ENCODE measurements at places on chromosomes 5 and 9. TPM values are rescaled to one million over a fixed set of nuclear protein-coding genes. Genes with fewer than 3 reads are reported as not detected.

The OR1J1 gene
- total RNA-seq = not detected

GRCh38 chr5:172624996-172625964 lies 15.8 kb upstream of the NEURL1B start:
- H3K27me3 ChIP-seq = peaks cover 2% of the 10 kb centered on the region
- no peaks in the 10 kb centered on the region for H3K4me1 ChIP-seq
- no peaks in the 10 kb centered on the region for H3K36me3 ChIP-seq
- DNase-seq = no peak
- no peak overlapping the region for H3K27ac ChIP-seq
- H3K4me3 ChIP-seq = no peak overlapping the region

The CTNND2 gene
- not detected for total RNA-seq

- no peak overlapping the region for H3K27ac ChIP-seq
- H3K4me3 ChIP-seq = no peak overlapping the region
- no peaks in the 10 kb centered on the region for H3K36me3 ChIP-seq
- H3K27me3 ChIP-seq = no peaks in the 10 kb centered on the region
- H3K4me1 ChIP-seq = no peaks in the 10 kb centered on the region
These were observed 32.2 kb downstream of the ALDH7A1 start for GRCh38 chr5:126562823-126563222.

GRCh38 chr5:27598576-27598975 lies 560.2 kb upstream of the CDH9 start:
- no peaks in the 10 kb centered on the region for H3K4me1 ChIP-seq
- no peak overlapping the region for H3K27ac ChIP-seq
- no peaks in the 10 kb centered on the region for H3K36me3 ChIP-seq
- H3K27me3 ChIP-seq = no peaks in the 10 kb centered on the region
- no peak for DNase-seq

The KIF4B gene
- total RNA-seq = 0.07 TPM

DNA sequence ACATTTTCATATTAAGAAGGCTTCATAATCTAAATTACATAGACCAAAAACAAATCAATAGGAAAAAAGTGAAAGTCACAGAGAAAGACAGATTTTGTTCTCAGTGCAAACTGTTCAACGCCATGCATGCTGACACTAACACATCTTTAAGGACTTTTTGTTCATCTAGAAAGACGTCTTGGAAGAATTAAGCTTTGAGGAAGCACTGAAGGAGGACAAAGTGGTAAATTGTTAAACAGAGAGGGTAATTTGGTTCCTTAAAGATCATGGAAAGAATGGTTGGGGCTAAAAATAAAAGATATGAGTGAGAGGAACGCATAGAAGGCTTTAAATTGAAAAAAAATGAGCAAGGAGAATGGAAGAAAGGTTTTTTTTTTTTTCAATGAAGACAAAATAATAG lies 9.1 kb downstream of the MEGF9 start:
- H3K27me3 ChIP-seq = no peaks in the 10 kb centered on the region
- peaks cover 7% of the 10 kb centered on the region for H3K4me1 ChIP-seq
- no peak overlapping the region for H3K27ac ChIP-seq
- no peak overlapping the region for H3K4me3 ChIP-seq
- no peak for DNase-seq

GRCh38 chr9:134758949-134759607 lies 117.5 kb downstream of the COL5A1 start:
- H3K27ac ChIP-seq = no peak overlapping the region
- H3K27me3 ChIP-seq = no peaks in the 10 kb centered on the region
- DNase-seq = no peak
- H3K4me3 ChIP-seq = no peak overlapping the region
- H3K36me3 ChIP-seq = peaks cover 3% of the 10 kb centered on the region
- no peaks in the 10 kb centered on the region for H3K4me1 ChIP-seq

The CCDC192 gene
- total RNA-seq = not detected

DNA sequence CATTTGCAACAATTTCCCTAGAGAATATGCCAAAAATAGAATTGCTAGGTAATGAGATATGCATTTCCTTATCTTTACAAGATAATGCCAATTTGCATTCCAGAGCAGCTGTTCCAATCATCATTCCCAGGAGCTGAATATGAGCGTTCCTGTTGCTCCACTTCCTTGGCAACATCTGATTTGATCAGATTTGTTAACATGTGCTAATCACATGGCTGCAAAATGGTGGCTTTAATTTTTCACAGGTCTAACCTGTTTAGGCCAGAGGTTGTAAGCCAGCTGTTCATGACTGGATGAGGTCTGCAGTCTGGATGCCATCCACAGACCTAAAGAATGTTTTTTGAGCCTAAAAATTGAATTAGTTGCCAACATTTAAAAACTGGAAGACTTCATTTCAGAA lies 220.7 kb upstream of the IL12B start:
- no peak overlapping the region for H3K27ac ChIP-seq
- peaks cover 13% of the 10 kb centered on the region for H3K27me3 ChIP-seq
- DNase-seq = no peak

- no peak overlapping the region for H3K4me3 ChIP-seq
- no peak overlapping the region for H3K27ac ChIP-seq
- no peak for DNase-seq
- no peaks in the 10 kb centered on the region for H3K4me1 ChIP-seq
- no peaks in the 10 kb centered on the region for H3K36me3 ChIP-seq
These were observed 24.0 kb downstream of the RANBP17 start for GRCh38 chr5:170885809-170886208.

- H3K4me1 ChIP-seq = peaks cover 23% of the 10 kb centered on the region
- DNase-seq = peak; percentile 88
- H3K27me3 ChIP-seq = no peaks in the 10 kb centered on the region
- peak overlapping the region; percentile 39 for H3K4me3 ChIP-seq
- peak overlapping the region; percentile 85 for H3K27ac ChIP-seq
These were observed 25.1 kb upstream of the CDKN2AIPNL start for GRCh38 chr5:134436523-134437339.

- peak overlapping the region; percentile 57 for H3K27ac ChIP-seq
- H3K36me3 ChIP-seq = peaks cover 35% of the 10 kb centered on the region
- H3K27me3 ChIP-seq = no peaks in the 10 kb centered on the region
- DNase-seq = no peak
These were observed 58.3 kb downstream of the PIK3R1 start for GRCh38 chr5:68273717-68274409.

DNA sequence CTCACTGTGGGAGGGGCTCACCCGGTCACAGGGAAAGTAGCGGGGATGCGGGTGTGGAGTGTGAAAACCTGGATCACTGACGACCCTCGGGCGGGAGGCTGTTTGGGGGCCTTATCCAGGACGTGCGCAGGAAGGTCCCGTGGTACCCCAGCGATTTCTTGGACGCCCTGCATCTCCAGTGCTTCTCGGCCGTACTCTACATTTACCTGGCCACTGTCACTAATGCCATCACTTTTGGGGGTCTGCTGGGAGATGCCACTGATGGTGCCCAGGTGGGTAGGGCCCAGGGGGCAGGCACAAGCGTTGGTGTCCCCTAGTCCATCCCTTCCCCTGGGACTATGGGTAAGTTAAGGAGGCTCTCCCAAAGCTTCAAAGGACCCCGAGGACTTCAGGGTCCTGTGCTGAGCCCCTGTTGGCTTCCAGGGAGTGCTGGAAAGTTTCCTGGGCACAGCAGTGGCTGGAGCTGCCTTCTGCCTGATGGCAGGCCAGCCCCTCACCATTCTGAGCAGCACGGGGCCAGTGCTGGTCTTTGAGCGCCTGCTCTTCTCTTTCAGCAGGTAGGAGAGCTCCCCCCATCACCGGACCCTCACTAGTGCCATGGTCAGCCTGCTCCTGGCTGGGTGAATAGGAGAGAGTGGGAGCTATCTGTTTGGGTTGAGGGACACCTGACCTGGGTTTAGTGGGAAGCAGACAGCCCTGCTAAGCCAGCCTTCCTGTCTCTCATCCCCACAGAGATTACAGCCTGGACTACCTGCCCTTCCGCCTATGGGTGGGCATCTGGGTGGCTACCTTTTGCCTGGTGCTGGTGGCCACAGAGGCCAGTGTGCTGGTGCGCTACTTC lies 3.9 kb downstream of the SLC4A9 start:
- H3K27ac ChIP-seq = peak overlapping the region; percentile 61
- no peaks in the 10 kb centered on the region for H3K36me3 ChIP-seq
- H3K4me1 ChIP-seq = peaks cover 14% of the 10 kb centered on the region
- H3K4me3 ChIP-seq = peak overlapping the region; percentile 85
- no peak for DNase-seq

DNA sequence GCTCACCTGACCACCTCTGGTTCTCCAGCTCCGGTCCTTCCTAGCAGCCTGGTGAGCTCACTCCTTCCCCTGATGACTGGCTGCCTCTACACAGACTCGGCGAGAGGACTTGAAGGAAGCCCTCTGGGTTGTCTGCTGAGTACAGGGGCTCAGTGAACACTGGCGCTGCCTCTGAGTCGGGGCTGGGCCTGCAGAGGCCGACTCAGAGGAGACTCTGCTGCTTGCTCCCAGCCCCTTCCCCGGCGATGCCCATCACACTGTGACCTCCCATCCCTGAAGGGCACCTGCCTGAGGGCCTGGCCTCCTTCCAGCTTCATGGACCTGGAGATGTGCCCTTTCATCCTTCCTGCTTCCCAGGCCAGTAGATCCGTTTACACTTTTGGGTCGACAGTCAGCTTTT lies 22.0 kb downstream of the CRB2 start:
- peaks cover 18% of the 10 kb centered on the region for H3K27me3 ChIP-seq
- H3K27ac ChIP-seq = no peak overlapping the region
- H3K4me1 ChIP-seq = no peaks in the 10 kb centered on the region
- no peaks in the 10 kb centered on the region for H3K36me3 ChIP-seq
- DNase-seq = no peak

The C1QTNF3 gene
- total RNA-seq = 2.0 TPM

DNA sequence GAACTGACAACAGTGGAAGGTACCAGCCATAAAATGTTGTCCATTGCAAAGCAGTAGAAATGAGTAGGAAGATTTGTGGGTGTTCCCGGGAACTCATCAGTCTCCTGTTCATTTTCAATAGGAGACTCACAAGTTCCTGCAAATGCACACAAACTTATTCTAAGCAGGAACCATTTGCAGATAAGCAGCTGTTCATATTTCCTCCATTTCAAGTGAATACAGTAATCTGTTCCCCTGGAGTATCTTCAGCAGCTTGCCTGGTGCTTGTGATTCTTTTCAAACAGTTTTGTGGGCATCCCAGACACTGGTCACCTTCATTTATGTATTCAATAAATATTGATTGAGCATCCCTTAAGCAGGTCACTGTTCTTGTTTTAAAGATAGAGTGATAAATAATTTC lies 1315.5 kb upstream of the C9orf72 start:
- H3K4me1 ChIP-seq = no peaks in the 10 kb centered on the region
- H3K4me3 ChIP-seq = no peak overlapping the region
- no peak overlapping the region for H3K27ac ChIP-seq
- no peaks in the 10 kb centered on the region for H3K36me3 ChIP-seq
- no peak for DNase-seq

DNA sequence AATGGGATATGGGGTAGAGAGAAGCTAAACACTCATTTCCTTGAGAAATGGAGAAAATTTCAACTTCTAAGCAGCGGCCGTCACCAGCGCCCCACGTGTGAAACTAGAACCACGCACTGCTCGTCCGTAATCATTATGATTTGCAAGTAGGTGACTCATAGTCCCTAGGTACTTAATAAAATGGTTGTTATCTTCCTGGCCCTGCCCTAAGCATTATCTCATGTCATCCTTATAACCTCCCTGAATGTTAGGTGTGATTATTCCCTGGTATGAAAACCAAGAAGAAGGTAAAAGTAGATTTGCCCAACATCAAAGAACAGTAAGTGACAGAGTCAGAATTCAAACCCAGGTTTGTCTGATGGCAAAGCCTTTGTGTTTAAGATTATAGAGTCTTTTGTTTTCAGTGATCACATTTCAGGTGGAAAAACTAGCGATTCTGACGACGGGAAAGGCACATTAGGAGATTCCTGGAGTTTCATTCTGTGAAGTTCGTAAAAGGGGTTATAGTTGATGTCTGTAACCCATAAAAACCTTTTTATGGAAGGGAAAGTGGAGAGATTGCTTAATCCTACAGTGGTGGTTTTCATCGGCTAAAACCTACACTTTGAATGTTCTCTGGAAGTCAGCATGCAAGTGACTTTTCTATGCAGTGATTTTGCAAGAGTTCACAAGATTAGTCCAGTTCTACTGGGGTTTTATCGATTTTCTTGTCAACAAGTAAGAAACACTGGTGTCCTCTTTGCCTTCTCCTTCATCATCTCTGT lies 202.9 kb upstream of the WWC1 start:
- H3K27ac ChIP-seq = no peak overlapping the region
- H3K4me3 ChIP-seq = no peak overlapping the region
- no peak for DNase-seq
- H3K4me1 ChIP-seq = no peaks in the 10 kb centered on the region
- H3K27me3 ChIP-seq = no peaks in the 10 kb centered on the region
- no peaks in the 10 kb centered on the region for H3K36me3 ChIP-seq

The TAF11L5 gene
- not detected for total RNA-seq

DNA sequence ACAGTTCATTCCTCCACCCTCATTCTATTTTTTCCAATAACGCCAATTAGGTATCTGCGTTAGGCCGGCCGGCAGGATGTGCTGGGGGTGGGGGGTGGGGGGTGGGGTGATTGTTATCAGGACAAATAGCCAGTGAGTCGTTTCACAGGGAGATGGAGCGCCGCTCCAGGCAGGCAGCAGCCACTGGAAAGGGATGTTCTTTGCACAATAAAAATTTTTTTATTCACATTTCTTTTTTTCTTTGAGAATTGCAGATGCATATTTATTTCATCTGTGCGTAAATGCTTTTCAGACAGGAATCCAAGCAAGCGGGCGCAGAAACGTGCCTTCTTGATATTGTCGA lies 4.1 kb downstream of the LMX1B start:
- H3K27me3 ChIP-seq = peaks cover 75% of the 10 kb centered on the region
- no peak overlapping the region for H3K27ac ChIP-seq
- no peak overlapping the region for H3K4me3 ChIP-seq
- no peak for DNase-seq
- peaks cover 4% of the 10 kb centered on the region for H3K4me1 ChIP-seq
- H3K36me3 ChIP-seq = no peaks in the 10 kb centered on the region

DNA sequence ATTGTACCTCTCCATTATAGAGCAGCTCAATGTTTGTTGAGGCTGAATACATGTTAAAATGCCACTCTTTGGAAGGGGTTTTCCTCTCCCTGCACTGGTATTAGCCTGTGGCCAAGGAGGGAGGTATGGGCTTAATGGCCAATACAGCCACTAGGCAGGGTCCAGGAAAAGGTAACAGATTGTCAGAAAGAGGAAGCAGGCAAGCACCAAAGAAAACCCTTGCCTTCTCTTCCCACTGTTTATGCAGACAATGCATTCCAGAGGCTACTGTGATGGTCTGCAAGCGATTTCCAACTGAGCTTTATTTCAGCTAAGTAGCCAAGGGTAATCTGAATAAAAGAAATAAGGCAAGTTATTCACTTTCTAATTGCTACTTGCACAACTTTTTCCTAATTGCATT lies 95.3 kb upstream of the SLC27A6 start:
- no peak overlapping the region for H3K4me3 ChIP-seq
- H3K4me1 ChIP-seq = no peaks in the 10 kb centered on the region

DNA sequence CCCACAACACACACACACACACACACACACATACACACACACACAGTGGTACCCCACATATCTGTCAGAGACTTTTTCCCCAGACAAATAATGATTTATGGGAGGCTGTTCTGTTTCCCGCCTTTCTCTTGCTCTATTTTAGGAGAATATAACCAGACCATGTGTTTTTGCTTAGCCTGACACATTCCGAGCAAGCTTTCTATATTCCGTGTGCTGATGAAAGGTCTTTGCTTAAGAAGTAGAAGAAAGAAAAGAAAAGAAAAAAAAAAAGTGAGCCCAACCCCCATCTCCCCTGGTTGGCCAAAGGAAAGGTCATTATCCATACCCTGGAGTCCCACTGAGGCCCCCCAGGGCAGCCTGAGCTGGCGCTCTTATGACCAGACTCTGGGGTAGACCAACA lies 338.6 kb downstream of the SLIT3 start:
- H3K4me1 ChIP-seq = peaks cover 2% of the 10 kb centered on the region
- DNase-seq = no peak
- peaks cover 8% of the 10 kb centered on the region for H3K27me3 ChIP-seq
- H3K4me3 ChIP-seq = no peak overlapping the region
- no peaks in the 10 kb centered on the region for H3K36me3 ChIP-seq

The ORM1 gene
- total RNA-seq = not detected

Data from activated CD4-positive, alpha-beta T cell treated with anti-CD3 and anti-CD28 coated beads, Interleukin-2, amount 10 ng/mL, durations not matched to agents 24 days and 14 days (primary cell).